ENCODE measurements at places on chromosomes 11 and 22. TPM values are rescaled to one million over a fixed set of nuclear protein-coding genes. Genes with fewer than 3 reads are reported as not detected.

DNA sequence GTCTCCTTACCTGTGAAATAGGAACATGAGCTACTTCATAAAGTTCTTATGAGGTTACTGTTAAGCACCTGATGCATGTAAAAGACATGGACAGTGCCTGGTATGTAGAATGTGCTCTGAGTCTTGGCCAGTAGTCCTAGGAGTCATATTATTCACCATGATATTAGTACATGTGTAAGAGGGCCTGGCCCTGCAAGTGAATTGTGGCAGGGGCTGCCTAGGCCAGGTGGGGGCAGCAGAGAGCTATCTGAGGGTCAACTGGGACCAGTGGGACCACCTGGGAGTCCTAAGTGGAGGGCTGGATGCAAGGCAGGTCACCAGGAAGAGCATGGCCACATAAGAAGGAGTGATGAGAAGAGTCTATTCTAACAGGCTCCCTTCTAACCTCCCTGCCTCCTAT, 529.5 kb downstream of the SOX6 start:
- no peak for DNase-seq

GRCh38 chr11:47775240-47775869, 8.2 kb upstream of the FNBP4 start:
- no peak for DNase-seq

GRCh38 chr22:44536411-44536810, 38.4 kb upstream of the RTL6 start:
- no peak for DNase-seq

SPI1 gene
- 5.2 TPM for total RNA-seq

GRCh38 chr22:49848690-49849160, 4.9 kb upstream of the ZBED4 start:
- no peak for DNase-seq

- DNase-seq, result peak; percentile 17
Observed at GRCh38 chr11:76236092-76236999, 30.0 kb upstream of the WNT11 start.

DNA sequence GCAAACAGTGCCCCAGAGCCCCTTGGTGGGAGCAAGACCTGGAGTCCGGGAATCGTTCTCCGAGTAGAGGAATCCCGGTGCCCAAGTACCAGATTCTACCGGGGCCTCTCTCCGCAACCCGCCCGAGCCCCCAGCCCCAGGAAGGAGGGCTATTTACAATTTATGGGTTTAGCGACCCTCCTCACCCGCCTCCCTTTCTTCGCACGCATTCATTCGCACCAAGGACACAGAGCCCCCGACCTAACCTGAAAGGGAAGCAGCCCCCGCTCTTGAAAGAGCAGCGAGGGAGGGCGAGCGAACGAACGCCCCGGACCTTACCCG, 628 bp downstream of the LRP4 start:
- no peak for DNase-seq

MMP1 gene
- 0.53 TPM for total RNA-seq

SLC22A6 gene
- not detected for total RNA-seq

DNA sequence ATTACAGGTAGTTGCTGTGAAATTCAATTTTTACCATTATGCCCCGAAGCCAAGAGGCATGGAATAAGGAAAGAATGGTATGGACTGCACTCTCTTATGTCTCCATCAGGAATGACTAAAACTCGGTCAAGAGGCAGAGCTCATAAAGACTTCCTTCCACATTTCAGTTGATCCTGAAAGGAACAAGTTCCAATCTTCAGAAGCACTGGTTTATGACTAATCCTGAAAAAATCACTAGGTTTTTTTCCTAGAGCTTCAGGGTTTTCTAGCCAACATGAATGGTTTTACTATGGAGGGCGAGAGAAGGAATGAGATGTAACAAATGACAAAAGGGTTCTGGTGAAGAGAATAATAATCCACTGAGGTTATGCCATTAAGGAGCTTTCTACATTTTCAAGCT, 832.2 kb downstream of the NTM start:
- DNase-seq, result no peak

- DNase-seq, result no peak
Observed at GRCh38 chr11:129815596-129816461, at the start of gene TMEM45B. TMEM45B (plus strand) TSS chr11:129815848; CDS start chr11:129852483, 36,635 bp downstream.

DNA sequence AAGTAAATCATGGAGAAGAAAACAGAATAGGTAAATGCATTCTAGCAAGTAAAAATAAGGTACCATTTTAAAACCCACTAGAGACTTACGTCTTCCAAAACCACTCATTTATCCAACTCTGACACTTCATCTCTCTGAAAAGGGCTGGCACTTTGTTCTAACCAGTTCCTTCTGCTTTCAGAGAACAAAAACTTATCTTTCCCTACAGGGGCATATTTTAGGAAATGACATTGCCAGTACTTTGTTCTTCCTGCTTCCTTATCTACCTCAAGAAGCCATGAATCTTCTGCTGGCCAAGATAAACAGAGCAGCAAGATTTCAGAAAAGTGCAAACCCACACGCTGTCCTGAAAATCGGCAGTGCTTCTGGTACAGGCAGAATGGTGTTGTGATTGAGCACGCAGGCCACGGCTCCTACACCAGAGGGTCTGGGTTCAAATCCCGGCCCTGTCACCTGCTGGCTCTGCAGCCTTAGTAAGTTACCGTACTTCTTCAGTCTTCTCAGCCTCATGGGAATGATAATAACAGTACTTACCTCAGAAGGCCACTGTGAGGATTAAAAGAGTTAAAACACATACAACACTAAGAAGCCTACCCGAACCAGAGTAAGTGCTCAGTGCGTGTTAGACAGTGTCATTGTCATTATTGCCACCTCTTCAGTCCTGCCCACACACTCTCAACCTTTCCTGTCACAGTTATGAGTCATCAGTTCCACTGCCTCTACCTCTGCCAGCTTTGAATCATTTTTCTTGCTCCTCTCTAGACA, 11.0 kb downstream of the MPZL3 start:
- peak; percentile 66 for DNase-seq

DNA sequence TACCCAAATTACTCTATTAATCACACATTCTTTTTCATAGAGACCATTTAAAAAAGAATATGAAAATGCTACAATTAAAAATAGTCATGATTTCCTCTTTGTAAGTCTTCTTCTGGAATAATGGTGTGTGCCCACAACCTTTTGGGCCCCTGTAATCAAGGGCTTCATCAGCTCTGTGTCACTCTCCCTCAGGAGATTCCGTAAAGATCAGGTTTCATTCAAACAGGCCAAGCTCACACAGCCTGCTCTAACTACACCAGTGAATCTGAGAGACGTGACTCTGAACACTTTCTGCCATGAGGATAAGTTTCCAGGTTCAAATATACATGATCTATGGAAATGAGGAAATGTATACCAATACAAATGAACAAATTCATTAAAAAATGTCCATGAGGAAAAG, 9.5 kb downstream of the DRICH1 start:
- no peak for DNase-seq

DRD2 gene
- total RNA-seq, result 0.32 TPM

DNA sequence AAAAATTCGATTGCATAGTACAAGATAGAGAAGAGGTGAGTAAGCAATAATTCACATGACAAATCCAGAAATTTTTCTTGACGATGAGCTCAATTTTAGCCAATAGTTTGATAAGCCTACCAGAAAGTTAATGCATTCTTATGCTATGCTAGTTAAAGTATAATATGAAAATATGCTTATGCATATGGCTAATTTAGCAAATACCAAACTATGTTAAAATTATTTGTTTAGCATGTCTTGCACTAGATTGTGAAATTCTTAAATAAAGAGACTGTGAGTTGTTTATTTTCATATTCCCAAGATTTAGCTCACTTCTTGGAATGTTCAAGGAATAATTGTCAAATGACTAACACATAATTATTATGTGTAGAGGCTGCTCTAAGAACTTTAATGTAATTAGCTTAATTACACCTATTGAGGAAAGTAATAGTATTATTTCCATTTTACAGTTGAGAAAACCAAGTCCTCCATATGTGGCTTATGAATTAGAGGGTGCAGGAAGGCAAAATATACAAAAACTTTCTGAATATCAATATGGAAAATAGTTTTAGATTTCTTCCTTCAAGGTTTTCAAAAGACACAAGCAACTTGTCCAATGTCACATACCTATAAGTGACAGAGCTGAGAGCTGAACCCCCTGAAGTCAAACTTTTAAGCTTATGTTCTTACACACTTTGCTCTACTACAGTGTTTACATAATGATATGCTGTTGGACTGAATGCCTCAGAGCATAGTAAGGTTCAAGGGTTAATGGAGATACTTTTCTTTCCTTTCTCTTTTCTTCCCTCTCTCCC, 45.9 kb upstream of the ARHGAP20 start:
- DNase-seq, result no peak

SEPTIN3 gene
- 1.7 TPM for total RNA-seq

DNA sequence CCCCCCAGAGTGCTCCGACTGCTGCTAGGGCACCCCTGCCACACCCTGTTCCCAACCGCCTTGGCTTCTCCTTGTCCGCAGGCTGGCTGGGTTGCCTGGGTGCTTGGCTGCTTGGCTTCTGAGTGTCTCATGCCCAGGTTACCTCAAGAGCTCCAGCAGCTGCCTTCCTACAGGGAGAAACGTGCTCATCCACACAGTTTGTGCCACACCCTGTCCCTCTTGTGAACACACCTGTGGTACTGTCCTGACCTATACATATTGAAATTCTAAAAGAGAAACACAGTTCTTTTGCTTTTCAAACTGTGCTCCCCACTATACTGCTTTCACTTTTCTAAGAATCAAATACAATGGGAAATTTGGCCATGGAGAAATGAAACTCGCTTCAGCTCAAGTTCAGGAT, 191.4 kb downstream of the DBX1 start:
- no peak for DNase-seq

DNA sequence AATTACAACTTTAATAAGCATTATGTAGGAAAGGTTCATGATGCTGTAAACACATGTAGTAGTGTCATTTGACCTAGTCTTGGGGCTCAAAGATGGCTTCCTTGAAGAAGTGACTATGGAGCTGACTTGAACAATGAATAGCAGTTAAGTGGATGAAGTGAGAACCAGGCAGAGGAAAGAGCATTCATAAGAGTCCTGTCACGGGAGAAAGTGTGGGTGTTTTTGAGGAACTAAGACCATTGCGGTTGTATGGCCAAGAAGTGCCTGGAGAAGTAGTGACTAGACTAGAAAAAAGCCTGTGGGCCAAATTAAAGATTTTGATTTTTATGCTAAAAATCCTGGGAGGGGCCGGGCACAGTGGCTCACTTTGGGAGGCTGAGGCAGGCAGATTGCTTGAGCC, 7.2 kb upstream of the IL18BP start:
- DNase-seq, result no peak

- no peak for DNase-seq
Observed at GRCh38 chr11:67581469-67581868, 2.1 kb upstream of the GSTP1 start.

GRCh38 chr22:31329029-31329428, 17.1 kb downstream of the PATZ1 start:
- no peak for DNase-seq

DNA sequence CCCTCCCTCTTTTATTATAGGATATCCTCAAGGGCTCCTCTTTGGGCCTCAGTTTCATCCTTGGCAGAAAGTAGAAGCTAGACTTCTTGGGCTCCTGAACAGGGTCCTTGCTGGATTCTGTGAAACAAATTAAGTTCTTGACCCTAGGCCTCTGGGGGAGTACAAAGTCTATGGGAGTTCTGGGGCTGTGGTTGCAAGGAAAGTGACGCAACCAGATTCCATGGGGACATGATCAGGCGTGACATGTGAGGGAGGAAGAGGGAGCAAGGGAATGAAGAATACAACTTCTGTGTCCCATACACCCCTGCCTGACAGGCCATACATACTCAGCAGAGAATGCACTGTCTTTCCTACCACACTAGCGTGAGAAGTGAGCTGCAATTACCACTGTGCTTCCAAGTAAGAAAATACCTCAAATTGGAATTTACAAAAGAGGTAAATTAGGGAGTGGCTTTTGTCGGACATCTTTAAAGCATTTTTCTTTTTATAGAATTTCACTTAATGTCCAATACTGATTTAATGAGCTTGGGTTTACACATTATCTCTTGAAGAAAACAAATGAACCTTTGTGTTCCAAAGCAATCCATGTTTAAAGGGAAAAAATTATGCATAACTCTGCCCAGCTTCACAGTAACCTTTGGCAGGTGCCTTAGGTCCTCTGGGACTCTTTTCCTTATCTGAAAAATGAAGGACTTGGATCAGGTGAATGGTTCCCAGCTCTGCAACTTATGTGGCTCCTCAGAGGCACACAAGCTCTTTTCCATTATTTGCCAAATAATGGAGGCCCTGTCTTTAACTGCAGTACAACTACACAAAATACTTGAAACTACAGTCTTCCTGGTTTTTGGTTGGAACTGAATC, 38.9 kb downstream of the LIMK2 start:
- no peak for DNase-seq

- no peak for DNase-seq
Observed at GRCh38 chr11:59141673-59142460, 789 bp upstream of the FAM111A start.

- DNase-seq, result no peak
Observed at GRCh38 chr11:37942081-37942480, 1344.0 kb upstream of the RAG2 start.

GRCh38 chr11:124865181-124865901, at the start of gene ROBO3:
ROBO3 (plus strand) TSS chr11:124865432; CDS start chr11:124865578, 146 bp downstream.
- DNase-seq, result no peak

GRCh38 chr11:2191883-2192282, 20.3 kb upstream of the TH start:
- DNase-seq, result no peak

- no peak for DNase-seq
Observed at GRCh38 chr11:130629039-130629438, 180.6 kb downstream of the ADAMTS15 start.

GRCh38 chr11:74195828-74196227, 24.7 kb downstream of the PPME1 start:
- no peak for DNase-seq

SIK2 gene
- total RNA-seq, result 14.2 TPM

APOL5 gene
- total RNA-seq, result 1.4 TPM

- no peak for DNase-seq
Observed at GRCh38 chr11:72591785-72592502, 82.3 kb downstream of the PDE2A start.

TUB gene
- 32.2 TPM for total RNA-seq

GLYATL1 gene
- total RNA-seq, result 0.79 TPM

DNA sequence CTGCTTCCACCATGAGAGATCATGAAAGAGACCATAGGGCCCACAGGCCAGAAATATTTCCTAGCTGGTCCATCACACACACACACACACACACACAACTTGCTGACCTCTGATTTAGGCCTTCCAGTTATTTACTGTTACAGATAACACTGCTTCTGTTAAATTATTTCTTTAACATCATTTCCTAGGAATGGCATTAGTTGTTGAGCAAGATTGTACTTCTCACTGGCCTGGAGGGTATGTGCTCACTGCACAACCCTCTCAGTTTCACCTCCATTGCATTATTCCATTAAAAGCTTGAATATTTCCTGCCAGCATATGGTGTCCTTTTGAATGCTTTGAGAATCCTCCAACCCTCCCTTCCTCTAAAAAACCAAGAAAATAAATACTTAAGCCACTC, 104.4 kb downstream of the MICAL2 start:
- no peak for DNase-seq

GRCh38 chr22:45212306-45212709, 28.4 kb downstream of the KIAA0930 start:
- no peak for DNase-seq
